GM23248 (cell line): ENCODE measurements at places on chromosomes 7 and 10. TPM values are rescaled to one million over a fixed set of nuclear protein-coding genes. Genes with fewer than 3 reads are reported as not detected.

Gene ZFYVE27
- 15.9 and 17.2 TPM in 2 replicates for polyA plus RNA-seq

Gene INHBA
- 7.9 and 8.8 TPM in 2 replicates for polyA plus RNA-seq

Gene PLAC9
- 117 and 118 TPM in 2 replicates for polyA plus RNA-seq

Gene SEPTIN7
- polyA plus RNA-seq, result 509 and 521 TPM in 2 replicates

Gene SUGCT
- polyA plus RNA-seq, result 7.1 and 8.9 TPM in 2 replicates

Gene RPEL1
- 0.09 TPM in 1 of 2 replicates, not detected in the other for polyA plus RNA-seq

Gene ECHDC3
- 1.8 and 2.3 TPM in 2 replicates for polyA plus RNA-seq

Gene LRRD1
- not detected in 2 replicates for polyA plus RNA-seq

Gene OPN4
- polyA plus RNA-seq, result not detected in 2 replicates

Gene GJD4
- polyA plus RNA-seq, result not detected in 2 replicates

Gene GDF10
- polyA plus RNA-seq, result 0.08 TPM in 1 of 2 replicates, not detected in the other

Gene NPC1L1
- not detected in 2 replicates for polyA plus RNA-seq

Gene SEPHS1
- polyA plus RNA-seq, result 16.2 and 16.6 TPM in 2 replicates

Gene CDH23
- 0.08 and 0.09 TPM in 2 replicates for polyA plus RNA-seq

Gene PAX4
- polyA plus RNA-seq, result not detected in 2 replicates

Gene AKR1C4
- not detected in 2 replicates for polyA plus RNA-seq

Gene NEUROD6
- not detected in 2 replicates for polyA plus RNA-seq

Gene HABP2
- polyA plus RNA-seq, result not detected in 2 replicates

Gene ACSM6
- polyA plus RNA-seq, result 0.08 TPM in 1 of 2 replicates, not detected in the other

Gene RNLS
- polyA plus RNA-seq, result 9.3 and 11.5 TPM in 2 replicates
